HL-60 (cell line): ENCODE measurements at places on chromosomes 11 and 22.

- no peak for DNase-seq
These were observed 5.8 kb upstream of the SEPTIN5 start for GRCh38 chr22:19708321-19709011.

DNA sequence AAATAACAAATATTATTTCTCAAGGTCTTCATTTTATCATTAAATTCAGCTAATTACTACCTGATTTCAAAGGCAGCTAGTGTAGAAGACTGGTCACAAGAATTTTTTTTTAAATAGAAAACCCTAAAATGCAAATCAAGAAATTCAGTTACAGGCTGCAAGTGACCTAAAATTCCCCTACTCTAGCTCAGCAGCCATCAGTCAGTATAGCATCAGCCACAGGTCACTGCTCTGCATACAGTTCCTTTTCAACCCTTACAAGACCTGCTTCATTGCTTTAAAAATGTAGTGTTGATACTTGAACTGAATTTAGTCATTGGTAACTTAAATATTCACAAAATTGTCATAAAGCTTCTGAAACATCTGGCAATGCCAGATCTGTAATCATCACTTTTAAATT is 9.5 kb upstream of the B3GNT6 start:
- no peak for DNase-seq

GRCh38 chr22:22935056-22935545 is 47.5 kb downstream of the IGLL5 start:
- DNase-seq = no peak

DNA sequence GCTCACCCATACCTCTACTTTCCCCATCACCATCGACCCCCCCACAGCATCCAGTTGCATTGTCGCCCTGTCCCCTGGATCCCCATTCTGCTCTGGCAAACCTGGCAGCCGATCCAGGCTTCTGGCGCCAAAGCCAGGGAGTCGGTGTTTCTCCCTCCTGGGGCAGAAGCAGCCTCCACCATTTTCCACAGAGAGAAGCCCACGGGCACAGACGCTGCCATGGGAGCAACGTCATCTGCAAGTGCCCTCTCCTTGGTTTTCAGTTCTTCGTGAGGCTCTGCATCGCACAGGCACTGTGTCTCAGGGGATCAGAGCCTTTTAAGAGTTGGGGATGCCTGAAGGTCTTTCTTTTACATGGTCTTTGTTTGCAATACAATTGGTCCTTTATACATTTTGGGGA is 2.3 kb downstream of the YPEL4 start:
- DNase-seq = no peak

- no peak for DNase-seq
These were observed at the start of gene KCNA4 for GRCh38 chr11:30016588-30017363. TSS of gene KCNA4 (minus strand) at chr11:30017030. CDS start at chr11:30012678, 4,352 bp downstream.

- peak; percentile 6 for DNase-seq
These were observed 34.5 kb upstream of the SEZ6L start for GRCh38 chr22:26134654-26135330.

GRCh38 chr11:103497268-103497667 is 388.0 kb downstream of the DYNC2H1 start:
- DNase-seq = no peak

- no peak for DNase-seq
These were observed 16.8 kb upstream of the B4GALNT4 start for GRCh38 chr11:352456-353031.
